ENCODE measurements at places on chromosomes 12 and 14. TPM values are rescaled to one million over a fixed set of nuclear protein-coding genes. Genes with fewer than 3 reads are reported as not detected.

GRCh38 chr14:102154121-102154520 lies 14.4 kb downstream of the WDR20 start:
- H3K27me3 ChIP-seq: no peaks in the 10 kb centered on the region
- peaks cover 19% of the 10 kb centered on the region for H3K36me3 ChIP-seq
- peaks cover 49% of the 10 kb centered on the region for H3K4me1 ChIP-seq
- H3K27ac ChIP-seq: no peak overlapping the region
- H3K4me3 ChIP-seq: no peak overlapping the region

GRCh38 chr12:68750506-68750905 lies 4.5 kb downstream of the SLC35E3 start:
- H3K4me3 ChIP-seq: no peak overlapping the region
- no peak for DNase-seq
- H3K27ac ChIP-seq: no peak overlapping the region
- H3K36me3 ChIP-seq: peaks cover 11% of the 10 kb centered on the region
- H3K4me1 ChIP-seq: peaks cover 26% of the 10 kb centered on the region
- H3K27me3 ChIP-seq: no peaks in the 10 kb centered on the region

Gene VRTN
- total RNA-seq: not detected

Gene TMCC3
- total RNA-seq: 14.3 TPM

GRCh38 chr14:60657456-60658210 lies 8.4 kb upstream of the SIX1 start:
- no peak for DNase-seq
- peaks cover 98% of the 10 kb centered on the region for H3K27me3 ChIP-seq
- peak overlapping the region; percentile 58 for H3K4me3 ChIP-seq
- peaks cover 30% of the 10 kb centered on the region for H3K4me1 ChIP-seq

DNA sequence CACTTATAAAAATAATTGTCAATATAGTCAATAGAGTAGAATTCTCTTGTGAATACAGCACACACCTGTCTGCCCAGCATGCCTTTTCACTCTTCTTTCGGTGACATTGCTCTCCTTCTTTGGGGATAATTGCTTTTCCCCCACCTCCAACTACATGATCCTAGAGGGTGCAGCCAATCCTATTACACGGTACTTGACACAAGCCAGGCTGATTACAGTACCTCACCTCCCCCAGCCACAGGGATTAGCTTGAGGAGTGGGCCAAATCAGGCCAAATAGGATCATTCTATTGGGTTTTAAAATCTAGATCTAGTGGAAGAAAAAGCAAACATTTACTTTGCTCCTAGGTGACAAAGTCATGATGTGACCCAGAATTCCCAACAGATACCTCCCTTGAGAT lies 16.8 kb upstream of the NFYB start:
- no peaks in the 10 kb centered on the region for H3K36me3 ChIP-seq
- H3K4me3 ChIP-seq: no peak overlapping the region
- H3K27me3 ChIP-seq: no peaks in the 10 kb centered on the region
